Gastrocnemius medialis (tissue), 4 donors: ENCODE measurements at places on chromosomes 12 and 14. TPM values are rescaled to one million over a fixed set of nuclear protein-coding genes. Genes with fewer than 3 reads are reported as not detected.

DNA sequence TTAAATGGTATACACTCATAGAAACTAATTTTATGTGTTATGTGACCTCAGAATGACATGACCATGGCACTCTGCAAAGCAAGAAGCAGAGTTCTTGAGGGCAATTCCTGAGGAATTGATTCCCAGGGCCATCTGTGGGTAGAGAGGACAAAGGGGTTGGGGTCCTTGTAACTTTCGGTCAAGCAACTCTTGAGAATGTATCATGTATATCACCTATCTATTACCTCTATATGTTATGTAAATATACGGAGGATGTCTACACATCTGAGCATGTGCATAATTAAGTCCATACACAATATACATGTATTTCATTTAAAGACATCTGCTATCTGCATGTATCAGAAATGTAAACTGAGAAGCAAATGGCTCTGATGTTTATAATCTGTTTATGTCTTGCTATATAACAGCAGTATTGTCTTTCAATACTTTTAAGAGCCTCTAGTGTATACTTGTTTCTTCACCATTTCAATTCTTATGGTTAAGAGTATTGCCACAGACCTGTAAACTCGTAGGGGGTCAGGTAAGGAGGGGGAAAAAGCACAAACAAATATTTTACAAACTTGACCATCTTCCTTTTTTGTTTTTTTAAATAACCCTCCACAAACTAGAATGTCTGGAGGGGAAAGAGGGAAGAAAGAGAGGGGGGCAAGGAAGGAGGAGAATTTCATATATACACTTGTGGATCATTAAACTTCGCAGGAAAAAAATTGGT is 4.5 kb downstream of the FOXA1 start:
- no peak overlapping the region for H3K4me3 ChIP-seq
- no peak for DNase-seq
- H3K27me3 ChIP-seq = peaks cover 96% of the 10 kb centered on the region
- no peak overlapping the region for H3K27ac ChIP-seq
- H3K36me3 ChIP-seq = no peaks in the 10 kb centered on the region

GRCh38 chr14:67524634-67524963 is 8.5 kb upstream of the PLEKHH1 start:
- H3K27ac ChIP-seq = no peak overlapping the region
- no peaks in the 10 kb centered on the region for H3K27me3 ChIP-seq
- H3K4me1 ChIP-seq = no peaks in the 10 kb centered on the region
- DNase-seq = no peak
- no peak overlapping the region for H3K4me3 ChIP-seq

GRCh38 chr14:68349900-68350629 is 442.8 kb downstream of the ZFP36L1 start:
- no peak overlapping the region for H3K4me3 ChIP-seq
- no peaks in the 10 kb centered on the region for H3K4me1 ChIP-seq
- no peak for DNase-seq
- H3K27me3 ChIP-seq = no peaks in the 10 kb centered on the region
- no peaks in the 10 kb centered on the region for H3K36me3 ChIP-seq
- H3K27ac ChIP-seq = no peak overlapping the region

Gene OTX2
- not detected for total RNA-seq

Gene B4GALNT1
- 18.7 TPM for total RNA-seq

Gene LRRC43
- not detected for total RNA-seq
